Left lobe of liver (tissue), 2 donors: ENCODE measurements at places on chromosomes 4 and X.

- no peak for DNase-seq
Measured at GRCh38 chr4:28256295-28256694, 1395.7 kb downstream of the STIM2 start.

DNA sequence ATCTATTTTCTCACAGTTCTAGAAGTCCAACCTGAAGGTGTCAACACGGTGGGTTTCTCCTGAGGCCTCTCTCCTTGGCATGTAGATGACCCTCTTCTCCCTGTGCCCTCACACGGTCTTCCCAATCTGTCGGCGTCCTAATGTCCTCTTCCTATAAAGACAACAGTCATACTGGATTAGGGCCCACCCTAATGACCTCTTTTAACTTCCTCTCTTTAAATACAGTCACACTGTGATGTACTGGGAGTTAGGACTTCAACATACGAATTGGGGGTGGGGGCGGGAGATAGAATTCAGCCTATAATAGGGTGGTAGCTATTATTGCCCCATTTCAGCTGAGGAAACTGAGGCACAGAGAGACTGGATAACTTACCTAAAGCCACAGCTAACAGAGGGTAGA lies 70.2 kb downstream of the SMIM20 start:
- peak; percentile 8 for DNase-seq

- no peak for DNase-seq
Measured at GRCh38 chr4:87657525-87657924, 7.4 kb downstream of the DMP1 start.

DNA sequence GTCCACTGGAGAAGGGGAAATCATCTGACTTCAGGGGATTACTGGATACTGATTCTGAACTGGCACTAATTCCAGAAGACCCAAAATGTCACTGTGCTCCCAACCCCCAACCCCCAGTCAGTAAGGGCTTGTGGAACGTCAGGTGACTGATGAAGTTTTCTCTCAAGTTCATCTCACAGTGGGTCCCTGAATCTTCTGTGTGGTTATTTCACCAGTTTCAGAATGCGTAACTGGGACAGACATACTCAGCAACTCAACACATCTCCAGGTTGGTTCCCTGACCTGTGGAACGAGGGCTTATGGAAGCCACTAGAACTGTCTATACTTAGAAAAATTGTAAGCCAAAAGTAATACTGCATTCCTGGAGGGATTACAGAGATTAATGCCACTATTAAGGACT lies 45.3 kb downstream of the DDX60L start:
- no peak for DNase-seq

GRCh38 chr4:14862891-14863290 lies 139.4 kb upstream of the CPEB2 start:
- DNase-seq: no peak

DNA sequence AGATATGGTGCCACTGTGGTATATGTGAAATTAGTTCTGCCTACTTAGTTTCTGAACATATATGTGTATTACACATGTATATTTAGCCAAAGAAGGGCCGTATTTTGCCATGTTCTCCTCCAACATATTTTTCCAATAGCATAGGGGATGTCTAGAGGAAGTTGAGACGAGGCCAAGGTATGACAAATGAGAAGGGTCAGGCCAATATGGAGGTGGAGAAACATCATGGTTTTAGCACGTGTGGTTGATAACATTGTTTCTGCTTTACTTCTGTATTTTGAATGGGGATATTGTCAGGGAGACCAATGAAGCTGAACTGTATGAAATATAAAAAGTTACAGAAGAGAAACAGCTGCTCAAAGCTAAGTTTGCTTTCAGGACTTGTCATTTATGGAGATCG lies 246.7 kb upstream of the TLL1 start:
- no peak for DNase-seq

- DNase-seq: no peak
Measured at GRCh38 chr4:157014621-157015591, 43.3 kb upstream of the PDGFC start.
